ENCODE measurements at places on chromosomes 1 and 21.

DNA sequence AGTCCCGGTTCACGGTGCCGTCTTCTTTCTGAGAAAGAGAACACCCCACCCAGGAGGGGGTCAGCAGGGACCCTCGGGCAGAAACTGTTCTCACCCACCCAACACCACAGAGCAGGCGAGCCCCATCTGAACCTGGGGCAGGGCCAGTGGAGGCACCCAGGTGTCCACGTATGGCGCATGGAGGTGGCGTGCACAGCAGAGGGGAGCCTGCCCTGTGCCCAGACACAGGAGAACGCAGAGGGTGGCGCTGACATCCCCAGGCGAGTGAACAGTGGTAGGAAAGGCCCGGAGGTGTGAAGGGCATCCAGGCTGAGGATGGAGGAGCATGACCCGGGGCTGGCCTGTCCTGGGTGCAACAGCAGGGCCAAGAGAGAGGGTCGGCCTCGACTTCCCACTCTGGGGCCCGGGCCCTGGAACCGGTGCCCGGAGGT is 91.1 kb downstream of the STUM start:
- DNase-seq: no peak

GRCh38 chr1:229986737-229987337 is 80.2 kb upstream of the GALNT2 start:
- no peak for DNase-seq

DNA sequence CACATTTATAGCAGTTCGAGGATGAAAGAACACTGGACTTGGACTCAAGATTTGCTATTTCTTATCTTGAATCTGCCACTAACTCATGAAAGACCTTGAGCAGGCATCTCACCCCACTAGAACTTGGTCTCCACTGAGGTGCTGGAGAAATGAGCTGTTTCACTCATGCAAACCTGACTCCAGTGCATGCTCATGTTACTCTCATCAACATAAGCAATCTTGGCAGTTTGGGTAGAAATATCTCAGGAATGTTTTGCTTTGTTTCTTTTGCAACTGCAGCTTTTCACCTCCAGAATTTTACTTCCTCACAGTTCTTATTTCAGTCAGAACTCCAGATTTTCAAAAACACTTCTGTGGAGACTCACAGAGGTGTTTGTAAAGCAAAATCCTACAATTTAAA is 46.2 kb upstream of the DAB1 start:
- no peak for DNase-seq

DNA sequence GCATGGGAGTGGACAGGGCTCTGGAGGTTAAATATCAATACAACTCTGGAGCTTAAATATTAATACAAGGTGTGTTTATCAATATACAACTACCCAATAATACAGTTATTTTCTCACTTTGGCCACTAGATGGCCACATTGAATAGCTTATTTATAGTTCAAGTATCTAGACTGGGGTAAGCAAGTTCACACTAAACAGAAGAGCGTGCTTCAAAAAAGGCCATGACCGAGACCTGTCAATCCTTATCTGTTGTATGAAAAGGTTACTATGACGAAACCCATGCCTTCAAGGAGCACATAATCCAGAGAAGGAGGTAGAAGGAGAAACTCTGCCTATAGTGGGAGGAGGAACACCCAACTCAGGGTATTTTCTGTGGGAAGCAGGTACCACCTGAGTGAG is 29.1 kb downstream of the CHML start:
- no peak for DNase-seq

DNA sequence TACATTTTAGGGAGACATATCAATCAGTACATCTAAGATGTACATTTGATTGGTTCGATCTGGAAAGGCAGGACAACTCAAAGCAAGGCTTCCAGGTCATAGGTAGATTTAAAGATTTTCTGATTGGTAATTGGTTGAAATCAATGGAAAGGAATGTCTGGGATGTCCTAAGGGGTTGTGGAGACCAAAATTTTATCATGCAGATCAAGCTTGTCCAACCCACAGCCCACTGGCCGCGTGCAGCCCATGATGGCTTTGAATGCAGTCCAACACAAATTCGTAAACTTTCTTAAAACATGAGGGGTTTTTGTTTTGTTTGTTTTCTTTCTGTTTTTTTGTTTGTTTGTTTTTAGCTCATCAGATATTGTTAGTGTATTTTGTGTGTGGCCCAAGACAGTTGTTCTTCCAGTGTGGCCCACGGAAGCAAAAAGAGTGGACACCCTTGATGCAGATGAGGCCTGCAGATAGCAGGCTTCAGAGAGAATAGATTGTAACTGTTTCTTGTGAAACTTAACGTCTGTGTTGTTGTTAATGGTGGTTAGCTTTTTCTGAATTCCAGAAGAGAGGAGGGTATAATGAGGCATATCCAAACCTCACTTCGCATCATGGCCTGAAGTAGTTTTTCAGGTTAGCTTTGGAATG is 3.1 kb downstream of the IFNAR1 start:
- no peak for DNase-seq

GRCh38 chr1:205229916-205230700 is 2.4 kb downstream of the TMCC2 start:
- no peak for DNase-seq

Measured in stimulated activated CD8-positive, alpha-beta memory T cell treated with anti-CD3 and anti-CD28 coated beads, Interleukin-4, amount 100 ng/mL, for 4 hours (primary cell).